ENCODE measurements at places on chromosomes 2 and 18.

GRCh38 chr2:207216457-207216856 is 50.7 kb upstream of the KLF7 start:
- no peak for DNase-seq

GRCh38 chr2:161223139-161223732 is 63.0 kb downstream of the TANK start:
- DNase-seq, result no peak

GRCh38 chr2:48572816-48573215 is 42.9 kb downstream of the STON1 start:
- no peak for DNase-seq

DNA sequence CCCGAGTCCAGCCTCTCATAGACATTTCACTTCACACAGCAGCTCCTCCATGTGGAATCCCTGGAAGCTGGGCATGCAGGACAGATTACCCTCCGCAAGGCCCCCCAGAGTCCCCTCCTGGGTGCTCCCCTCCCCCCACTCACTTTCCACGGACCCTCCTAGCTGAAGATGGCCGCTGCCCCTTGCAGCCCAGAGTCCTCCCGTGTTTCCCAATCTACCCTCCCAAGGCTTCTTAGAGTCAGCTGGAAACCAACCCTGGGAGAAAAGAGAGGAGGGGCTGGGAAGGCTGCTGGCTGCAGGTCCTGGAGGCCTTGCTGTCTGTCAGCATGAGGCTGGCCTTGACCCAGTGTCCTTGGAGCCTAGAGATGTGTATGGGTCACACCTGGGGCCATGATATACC is 49.0 kb upstream of the HAAO start:
- no peak for DNase-seq

DNA sequence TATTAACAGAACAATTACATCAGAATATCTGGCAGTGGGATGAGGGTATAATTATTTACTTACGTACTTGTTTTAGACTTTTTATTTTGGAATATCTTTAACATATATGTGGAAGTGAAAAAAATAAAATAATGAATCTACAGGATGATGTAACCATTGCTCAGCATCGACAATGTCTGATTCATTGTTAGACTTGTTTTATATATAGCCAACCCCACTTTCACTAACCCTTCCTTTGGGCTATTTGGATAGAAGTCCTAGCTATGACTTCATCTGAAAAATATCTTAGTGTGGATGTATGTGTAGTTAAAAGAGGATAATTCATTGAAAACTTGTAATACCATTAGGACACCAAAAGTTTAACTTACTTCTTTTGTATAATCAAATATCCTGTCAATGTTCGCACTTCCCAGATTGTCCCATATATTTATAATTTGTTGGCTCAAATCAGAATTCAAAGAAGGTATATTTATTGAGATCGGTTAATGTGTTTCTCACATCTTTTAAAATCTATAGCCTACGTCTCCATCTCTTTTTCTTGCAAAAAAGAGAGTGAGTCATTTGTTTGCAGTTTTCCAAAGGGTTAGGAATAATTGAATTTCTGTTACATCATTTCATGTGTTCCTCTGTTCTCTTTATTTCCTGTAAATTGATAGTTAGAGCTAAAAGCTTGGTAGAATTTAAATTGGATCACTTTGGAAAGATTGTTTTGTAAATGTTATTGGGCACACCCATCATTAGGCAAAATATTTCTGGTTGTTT is 506.1 kb upstream of the FAM98A start:
- DNase-seq, result no peak

DNA sequence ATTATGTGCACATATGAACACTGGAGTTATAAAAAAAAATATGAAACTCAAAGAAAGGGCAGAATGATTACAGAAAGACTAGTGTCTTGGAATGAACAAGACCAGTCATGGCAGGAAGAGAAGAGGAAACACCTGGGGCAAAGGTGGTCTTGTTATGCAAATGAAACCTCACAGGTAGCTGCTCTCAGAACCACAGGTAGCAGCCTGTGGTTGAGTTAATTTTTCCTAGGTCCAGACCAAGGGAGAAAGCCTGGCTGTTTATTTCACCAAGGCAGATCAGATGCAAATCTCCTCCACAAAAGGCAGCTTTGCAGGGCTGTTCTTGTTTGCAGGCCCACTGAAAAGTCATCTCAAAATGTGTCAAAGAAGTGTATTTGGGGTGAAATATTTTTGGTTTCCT is 785.8 kb downstream of the RNF144A start:
- no peak for DNase-seq

GRCh38 chr2:9897331-9897737 is 54.1 kb downstream of the TAF1B start:
- no peak for DNase-seq

GRCh38 chr2:41973871-41974270 is 74.0 kb upstream of the PKDCC start:
- DNase-seq, result no peak

DNA sequence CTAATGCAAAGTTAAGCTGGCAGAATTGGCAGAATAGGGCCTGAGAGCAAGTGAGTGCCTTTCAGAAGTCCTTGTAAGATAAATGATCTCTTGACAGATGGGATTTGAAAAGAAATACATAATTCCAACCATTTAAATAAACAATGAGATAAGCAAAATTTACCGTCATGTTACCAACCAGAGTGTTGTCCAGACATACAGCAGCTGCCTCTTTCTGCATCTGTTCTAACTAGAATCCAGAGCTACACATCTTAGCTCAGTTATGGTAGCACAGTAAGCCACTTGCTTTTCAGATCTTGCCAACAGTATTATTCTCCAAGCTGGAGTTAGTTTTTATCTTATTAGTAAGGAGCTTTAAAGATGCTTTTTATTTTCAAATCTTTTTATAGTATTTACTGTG is 179.6 kb downstream of the BARD1 start:
- no peak for DNase-seq

- DNase-seq, result no peak
Measured at GRCh38 chr2:15731213-15731888, 139.7 kb downstream of the DDX1 start.

DNA sequence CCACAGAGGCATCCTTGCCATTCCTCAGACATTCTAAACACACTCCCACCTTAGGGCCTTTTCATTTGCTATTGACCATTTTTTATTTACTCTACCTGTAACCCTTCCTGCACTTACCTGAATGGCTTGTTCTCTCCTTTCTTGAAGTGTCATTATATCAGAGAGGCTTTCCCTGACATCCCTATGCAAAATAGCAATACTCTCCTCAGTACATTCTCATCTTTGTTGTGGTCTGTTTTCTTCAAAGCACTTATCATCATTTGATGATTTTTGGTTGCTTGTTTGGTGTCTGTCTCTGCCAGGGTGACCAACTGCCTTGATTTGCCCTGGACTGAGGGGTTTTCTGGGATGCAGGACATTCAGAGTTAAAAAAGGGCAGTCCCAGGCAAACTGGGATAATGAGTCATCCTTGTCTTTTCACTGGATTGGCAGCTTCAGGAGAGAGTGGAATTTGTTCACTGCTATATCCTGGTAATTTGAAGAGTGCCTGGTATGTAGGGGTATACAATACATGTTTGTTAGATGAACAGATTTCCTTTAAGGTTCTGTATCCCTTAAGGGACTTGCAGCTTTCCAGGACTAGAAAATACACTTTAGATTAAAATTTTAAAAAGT is 102.4 kb downstream of the BABAM2 start:
- DNase-seq, result no peak

- no peak for DNase-seq
Measured at GRCh38 chr2:169978402-169979017, 151.3 kb downstream of the UBR3 start.

- no peak for DNase-seq
Measured at GRCh38 chr2:189407281-189408209, 33.7 kb upstream of the WDR75 start.

DNA sequence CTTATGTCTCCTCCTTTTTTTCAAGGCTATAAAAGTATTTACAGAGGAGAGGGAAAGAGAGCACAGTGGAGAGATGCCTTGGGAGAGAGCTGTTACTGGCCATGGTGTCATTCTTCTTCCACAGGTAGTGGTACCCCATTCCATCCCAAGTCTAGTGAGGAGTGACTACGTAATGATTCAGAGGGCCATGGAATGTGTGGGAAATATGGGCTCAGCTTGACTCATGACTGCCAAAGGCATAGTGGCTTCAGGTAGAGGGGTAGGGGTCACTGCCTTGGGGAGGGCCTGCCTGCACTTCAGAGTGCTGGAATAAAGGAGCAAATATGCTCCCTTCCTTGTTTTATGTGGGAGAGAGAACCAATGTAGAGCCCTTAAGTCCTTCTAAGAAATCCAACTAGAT is 620.6 kb downstream of the IRS1 start:
- no peak for DNase-seq

GRCh38 chr18:80253871-80254492 is 6.7 kb upstream of the PARD6G start:
- DNase-seq, result no peak

DNA sequence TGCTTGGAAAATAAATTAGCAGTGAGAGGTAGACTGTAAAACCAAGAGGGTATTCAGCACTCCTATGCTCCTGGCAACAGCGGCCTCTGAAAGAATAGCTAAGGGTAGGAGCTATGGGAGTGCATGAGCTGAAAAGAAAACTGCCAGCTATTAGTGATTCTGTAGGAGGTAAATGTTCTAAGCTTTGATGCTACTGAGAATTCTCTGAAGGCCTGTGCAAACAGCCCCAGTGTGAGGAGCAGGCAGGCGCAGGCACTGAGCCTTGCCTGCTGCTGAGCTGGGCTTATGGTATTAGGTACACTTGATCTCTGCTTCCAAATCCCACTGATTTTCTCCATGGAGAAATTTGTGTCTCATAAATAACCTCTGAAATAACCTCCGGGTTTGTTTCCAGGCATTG is 86.7 kb downstream of the NYAP2 start:
- DNase-seq, result no peak

GRCh38 chr18:24322584-24323136 is 75.0 kb downstream of the OSBPL1A start:
- DNase-seq, result no peak

GRCh38 chr2:143525402-143525860 is 396.2 kb downstream of the ARHGAP15 start:
- no peak for DNase-seq

DNA sequence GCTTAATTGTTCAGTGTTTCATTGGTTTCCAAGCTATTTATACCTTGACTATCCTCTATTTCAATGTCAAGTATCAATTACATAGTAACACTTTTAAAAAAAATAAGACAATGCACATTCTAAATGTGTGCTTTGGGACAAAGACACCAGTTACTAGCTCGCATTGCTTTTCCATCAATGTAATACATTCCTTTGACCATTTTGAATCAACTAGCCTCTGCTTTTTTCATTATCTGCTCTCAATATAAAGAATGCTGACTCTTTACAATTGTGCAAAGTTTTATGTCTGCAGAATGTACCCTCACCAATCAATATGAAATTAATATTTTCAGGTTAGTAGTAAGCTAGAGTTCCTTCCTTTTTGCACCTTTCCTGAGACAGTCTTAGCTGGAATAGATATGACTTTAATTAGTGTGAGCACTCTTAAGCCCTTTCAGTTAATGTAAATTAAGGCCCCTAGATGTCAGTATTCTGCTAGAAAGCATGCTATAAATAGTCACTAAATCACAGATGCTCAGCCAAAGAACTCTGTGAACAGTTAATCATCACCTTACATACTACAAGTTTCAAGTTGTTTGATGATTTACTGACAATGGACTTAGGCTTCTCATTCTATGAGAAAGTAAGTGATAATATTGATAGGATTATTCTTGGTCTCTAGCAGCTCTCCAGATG is 413.6 kb downstream of the PTH2R start:
- DNase-seq, result no peak

DNA sequence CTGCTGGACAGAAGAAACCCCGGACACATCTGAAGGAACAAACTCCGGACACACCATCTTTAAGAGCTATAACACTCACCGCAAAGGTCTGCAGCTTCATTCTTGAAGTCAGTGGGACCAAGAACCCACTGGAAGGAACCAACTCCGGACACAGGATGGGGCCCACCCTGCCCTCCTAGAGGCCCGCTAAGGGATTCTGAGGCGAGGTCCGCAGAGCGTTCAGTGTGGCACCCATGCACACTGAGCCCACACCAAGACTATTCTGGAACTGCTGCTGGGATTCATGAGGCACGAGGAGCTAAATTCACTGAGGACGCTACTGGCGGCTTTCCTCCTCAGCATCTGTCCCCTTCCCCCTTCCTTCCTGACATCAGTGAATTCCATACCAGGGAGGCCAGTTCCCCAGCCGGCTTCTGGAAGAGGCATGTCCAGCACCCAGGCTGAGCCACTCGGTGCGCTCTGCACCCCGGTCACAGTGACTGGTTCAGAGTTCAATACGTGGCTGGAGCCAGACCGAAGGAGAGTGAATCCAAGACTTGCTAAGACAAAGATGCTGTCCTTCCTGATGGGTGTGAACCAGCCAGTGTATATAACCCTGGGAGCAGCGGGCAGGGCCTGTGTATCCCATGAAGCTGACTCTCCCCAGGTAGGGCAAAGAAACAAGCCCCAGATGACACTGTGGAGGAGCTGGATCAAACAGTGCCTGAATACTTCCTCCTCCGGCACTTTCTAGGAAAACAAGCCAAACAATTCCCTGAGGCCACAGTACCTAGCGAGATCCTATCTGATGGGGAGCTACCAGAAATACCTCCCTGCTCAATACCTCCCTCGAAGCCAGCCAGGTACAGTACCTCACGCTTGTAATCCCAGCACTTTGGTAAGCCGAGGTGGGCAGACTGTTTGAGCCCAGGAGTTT is 11.1 kb downstream of the HDAC4 start:
- no peak for DNase-seq

- DNase-seq, result no peak
Measured at GRCh38 chr2:179186126-179186525, 78.5 kb downstream of the SESTD1 start.

GRCh38 chr2:96824079-96824870 is 8.2 kb downstream of the CNNM3 start:
- DNase-seq, result no peak

Measured in anterior cingulate cortex (tissue), 58 donors.